ENCODE measurements at places on chromosomes 7 and 10.

GRCh38 chr10:18399158-18399557 is 252.2 kb downstream of the NSUN6 start:
- DNase-seq, result no peak

DNA sequence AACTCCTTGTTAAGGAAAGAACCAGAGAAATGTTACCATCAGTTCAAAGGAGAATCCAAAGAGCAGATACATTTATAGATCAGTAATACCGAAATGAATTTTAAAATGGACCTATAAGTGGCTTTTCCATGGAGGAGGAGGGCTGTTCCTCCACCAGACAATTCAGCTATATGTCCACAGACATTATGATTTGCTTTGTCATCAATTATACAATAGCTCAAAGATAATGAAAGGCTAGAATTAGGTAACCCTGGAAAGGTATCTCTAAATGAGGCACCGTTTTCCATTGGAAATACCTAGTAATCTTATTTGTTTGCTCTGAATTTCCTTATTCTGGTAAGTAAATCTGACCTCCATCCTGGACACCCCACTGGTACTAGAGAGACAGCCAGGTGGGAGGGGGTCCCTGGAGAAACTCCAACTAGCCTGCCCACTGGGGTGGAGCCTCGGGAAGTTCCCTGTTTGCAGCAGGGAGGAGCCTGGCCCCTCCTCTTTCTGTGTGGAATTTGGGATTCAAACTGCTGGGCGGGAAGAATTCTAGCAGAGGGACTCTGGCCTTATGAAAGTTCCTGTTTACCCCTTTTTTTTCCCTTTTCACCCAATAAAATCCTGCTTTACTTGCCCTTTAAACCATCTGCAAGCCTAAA is 218.0 kb downstream of the PHF14 start:
- no peak for DNase-seq

DNA sequence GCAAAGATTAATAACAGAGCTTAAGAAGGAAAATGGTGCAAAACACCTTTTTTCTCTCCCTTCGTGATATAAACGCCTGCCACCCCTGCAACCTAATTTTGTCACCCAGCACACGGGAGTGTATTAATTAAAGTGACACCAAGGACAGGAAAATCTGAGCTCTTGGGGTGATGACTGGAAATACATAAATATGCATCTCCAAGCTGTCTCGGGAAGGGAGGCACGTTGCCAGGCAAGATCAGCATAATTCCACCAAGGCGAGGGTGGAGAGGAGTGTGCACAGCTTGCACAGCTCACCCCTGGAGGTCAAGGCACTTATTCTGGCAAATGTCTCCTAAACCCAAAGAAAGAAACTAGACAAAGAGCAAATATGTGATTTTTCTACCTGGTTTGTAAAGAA is 700.9 kb downstream of the GRID1 start:
- DNase-seq, result no peak

GRCh38 chr10:47370878-47371277 is 13.2 kb downstream of the ZNF488 start:
- no peak for DNase-seq

DNA sequence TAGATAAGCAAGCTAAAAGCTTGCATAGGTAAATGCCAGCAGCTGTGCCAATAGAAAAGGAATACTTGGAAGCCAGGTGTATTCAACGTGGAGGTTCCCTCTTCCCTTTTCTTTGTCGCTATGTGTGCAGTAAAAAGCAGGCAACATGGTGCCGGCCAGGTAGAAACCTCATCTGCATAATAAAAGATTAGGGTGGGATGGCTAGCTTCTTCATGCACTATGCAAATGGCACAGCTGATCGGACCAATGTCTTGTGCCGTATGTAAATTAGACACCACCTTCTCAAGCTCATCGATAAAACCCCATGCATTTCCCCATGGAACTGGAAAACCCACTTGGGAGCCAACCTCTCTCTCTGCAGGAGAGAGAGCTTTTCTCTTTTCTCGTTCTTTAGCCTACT is 150.9 kb upstream of the FOXK1 start:
- DNase-seq, result no peak

GRCh38 chr10:34838366-34838900 is 23.3 kb upstream of the PARD3 start:
- DNase-seq, result no peak

- DNase-seq, result no peak
These were observed 270.0 kb upstream of the PLXDC2 start for GRCh38 chr10:19546224-19546623.

- DNase-seq, result no peak
These were observed 24.9 kb upstream of the TNRC18 start for GRCh38 chr7:5448378-5449037.

- DNase-seq, result no peak
These were observed 459 bp downstream of the CYCS start for GRCh38 chr7:25124465-25125136.

DNA sequence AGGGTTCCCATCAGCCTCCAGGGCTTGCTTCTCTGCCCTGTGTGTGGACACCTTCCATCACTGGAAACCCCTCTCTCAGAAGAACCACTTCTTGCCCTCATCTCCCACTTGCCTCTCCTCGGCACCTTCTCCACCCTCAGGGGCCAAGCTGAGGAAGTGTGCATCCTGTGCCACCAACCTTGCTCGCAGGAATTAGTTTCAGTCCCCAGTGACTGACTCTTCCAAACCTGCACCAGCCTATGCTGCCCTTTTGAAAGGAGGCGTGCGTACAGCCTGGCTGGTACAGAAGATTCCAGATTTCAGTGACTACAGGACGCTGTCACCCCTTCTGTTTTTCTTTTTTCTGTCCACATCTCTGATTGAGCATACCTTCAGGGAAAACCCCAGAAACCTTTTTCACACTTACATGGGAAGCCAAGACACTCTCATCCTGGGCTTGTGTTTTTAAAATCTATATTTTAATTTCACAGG is 67.1 kb downstream of the IKZF1 start:
- DNase-seq, result no peak

- DNase-seq, result no peak
These were observed 1.8 kb downstream of the HMX2 start for GRCh38 chr10:123149568-123150270.

- no peak for DNase-seq
These were observed 7.8 kb downstream of the ELMO1 start for GRCh38 chr7:37440738-37441385.

Data from stromal cell of bone marrow (primary cell).